ENCODE measurements at places on chromosomes 2 and 18. TPM values are rescaled to one million over a fixed set of nuclear protein-coding genes. Genes with fewer than 3 reads are reported as not detected.

Gene HTR2B
- 0.32 TPM for polyA plus RNA-seq

DNA sequence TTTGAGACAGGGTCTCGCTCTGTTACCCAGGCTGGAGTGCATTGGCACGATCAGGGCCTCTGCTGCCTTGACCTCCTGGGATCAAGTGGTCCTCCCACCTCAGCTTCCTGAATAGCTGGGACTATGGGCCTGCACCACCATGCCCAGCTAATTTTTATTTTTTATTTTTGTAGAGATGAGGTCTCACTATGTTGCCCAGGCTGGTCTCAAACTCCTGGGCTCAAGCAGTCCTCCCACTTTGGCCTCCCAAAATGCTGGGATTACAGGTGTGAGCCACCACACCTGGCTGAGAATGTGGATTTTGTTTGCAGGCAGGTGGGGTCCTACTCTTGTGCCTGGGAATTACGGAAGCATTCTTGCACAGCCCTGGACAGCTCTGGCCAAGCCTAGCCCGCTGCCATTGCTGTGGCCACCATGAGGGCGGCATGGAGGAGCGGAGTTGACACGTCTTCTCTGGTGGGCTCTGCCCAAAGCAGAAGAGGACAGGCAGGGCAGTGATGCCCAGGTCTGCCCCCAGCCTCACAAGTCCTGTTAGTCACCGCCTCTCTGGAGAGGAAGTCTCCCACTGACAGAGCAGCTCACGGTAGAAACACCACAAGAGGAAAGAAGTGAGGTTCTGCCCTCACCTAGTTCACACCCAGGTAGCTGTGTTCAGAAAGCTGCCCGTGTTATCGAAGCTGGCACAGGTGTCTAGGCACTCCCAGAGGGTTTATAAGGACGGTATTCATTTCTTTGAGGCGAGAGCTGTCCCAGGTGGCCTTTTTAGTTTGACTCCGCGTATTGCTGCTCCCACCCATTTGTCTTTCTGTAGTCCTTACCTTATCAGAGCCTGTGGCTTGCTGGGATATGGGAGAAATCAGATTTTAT is 46.2 kb downstream of the ARMC9 start:
- no peak for DNase-seq

GRCh38 chr18:74692367-74693013 is 94.8 kb downstream of the ZNF407 start:
- no peak for DNase-seq

- no peak for DNase-seq
Measured at GRCh38 chr2:215848146-215848545, 165.2 kb downstream of the MREG start.
